NCI-H1930 (cell line): ENCODE measurements at places on chromosomes 16 and 17.

DNA sequence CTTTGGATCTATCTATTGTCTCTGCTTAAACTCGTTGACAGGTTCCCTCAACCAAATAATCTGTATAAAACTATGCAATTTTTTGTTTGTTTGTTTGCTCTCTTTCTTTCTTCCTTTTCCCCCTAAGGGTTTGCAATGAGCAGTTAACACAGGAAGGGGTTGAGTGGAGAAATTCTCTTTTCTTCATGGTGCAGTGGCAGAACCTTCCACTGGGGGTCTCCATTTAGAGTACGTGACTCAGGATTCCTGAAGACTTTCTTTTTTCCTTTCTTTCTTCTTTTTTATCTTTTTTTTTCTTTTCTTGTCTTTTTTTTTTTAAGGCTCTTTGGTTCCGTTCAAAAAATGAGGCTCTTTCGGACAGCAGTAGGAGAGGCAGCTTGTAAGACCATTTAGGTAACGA is 19.5 kb upstream of the RBFOX1 start:
- no peak for DNase-seq

- no peak for DNase-seq
Measured at GRCh38 chr16:75114179-75114945, 2.2 kb downstream of the LDHD start.

DNA sequence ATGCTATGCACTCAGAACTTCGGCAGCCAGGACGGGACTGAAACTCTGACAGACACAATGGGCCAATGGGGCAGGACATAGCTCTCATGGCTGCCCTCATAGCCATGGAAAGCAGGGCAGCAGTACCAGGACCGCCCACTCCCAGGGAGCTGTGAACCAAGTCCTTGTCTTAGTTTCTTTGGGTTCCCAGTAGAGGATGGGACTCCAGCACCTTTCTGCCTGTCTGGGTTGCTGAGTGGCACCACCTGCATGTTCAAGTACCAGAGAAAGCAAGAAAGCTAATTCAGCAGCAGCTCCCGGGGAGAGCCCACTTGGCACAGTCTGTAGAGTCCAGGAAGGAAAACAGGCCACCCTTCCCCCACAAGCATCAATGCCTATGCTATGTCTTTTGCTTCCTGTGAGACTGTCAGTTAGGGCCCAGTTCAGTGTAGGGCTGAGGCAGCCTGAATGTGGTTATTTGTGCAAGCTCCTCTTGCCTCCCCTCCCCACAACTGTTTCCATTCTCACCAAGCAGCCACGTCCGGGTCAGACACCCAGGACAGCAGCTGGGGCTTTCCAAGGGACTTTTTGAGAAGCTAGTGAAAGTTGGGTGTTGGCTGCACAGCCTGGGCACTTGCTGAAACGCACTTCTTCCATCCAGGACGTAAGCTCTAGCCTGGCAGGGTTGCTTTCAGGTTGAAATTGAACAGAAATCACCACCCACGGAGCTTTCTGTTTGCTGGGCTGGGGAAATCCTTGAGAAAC is 7.8 kb downstream of the SUPT4H1 start:
- no peak for DNase-seq

DNA sequence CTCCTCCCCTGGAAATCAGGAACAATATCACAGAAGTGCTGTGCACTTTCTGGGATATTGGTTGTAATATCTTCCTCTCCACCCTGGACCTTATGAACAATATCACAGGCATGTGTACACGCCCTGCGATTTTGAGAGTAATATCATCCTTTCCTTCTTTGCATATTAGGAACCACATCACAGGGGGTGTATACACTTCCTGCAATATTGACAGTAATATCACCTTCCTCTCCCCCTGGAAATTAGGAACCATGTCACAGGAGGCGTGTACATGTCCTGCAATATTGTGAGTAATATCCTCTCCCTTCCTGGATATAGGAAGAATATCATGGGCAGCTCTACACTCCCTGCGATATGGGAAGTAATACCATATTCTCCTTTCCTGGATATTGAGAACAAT is 14.2 kb upstream of the TEKT5 start:
- DNase-seq, result no peak

DNA sequence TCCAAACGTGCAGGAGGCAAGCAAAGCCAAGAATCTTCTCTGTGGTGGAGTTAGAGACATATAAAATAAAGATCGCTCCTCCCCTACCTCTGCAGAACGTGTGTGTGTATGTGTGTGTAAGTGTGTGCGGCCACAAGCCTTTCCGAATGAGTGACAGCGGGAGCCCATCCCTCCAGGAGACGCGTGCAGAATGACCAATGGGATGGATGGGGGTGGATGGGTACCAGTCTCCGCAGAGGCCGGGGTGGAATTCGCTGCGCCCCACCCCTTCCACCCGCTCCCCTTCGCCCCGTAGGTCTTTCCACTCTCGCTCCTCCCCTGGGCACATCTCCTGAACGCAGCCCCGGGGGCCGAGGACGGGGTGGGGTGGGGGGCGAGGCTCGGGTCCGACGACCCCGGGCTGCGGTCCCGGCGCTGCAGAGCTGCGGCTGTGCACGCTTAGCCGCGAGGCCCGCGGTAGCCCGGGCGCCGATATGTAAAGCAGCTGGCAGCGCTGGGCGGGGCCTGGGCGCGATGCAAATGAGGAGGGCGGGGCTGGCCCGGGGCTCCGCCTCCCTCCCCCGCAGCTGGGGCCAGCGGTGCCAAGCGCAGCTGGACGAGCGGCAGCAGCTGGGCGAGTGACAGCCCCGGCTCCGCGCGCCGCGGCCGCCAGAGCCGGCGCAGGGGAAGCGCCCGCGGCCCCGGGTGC is at the start of gene PRKCB:
TSS of gene PRKCB (plus strand) at position 594 of the 688 bp plus-strand sequence.
- DNase-seq, result peak; percentile 67

- DNase-seq, result no peak
Measured at GRCh38 chr17:76644995-76645394, 1.4 kb upstream of the ST6GALNAC1 start.

GRCh38 chr17:21286066-21286770 is 1.7 kb downstream of the MAP2K3 start:
- no peak for DNase-seq

- DNase-seq, result no peak
Measured at GRCh38 chr17:77802811-77803220, 155.7 kb upstream of the TNRC6C start.

GRCh38 chr16:71201054-71201453 is 29.5 kb downstream of the HYDIN start:
- no peak for DNase-seq

- no peak for DNase-seq
Measured at GRCh38 chr16:66758086-66758485, 6.7 kb upstream of the DYNC1LI2 start.

- no peak for DNase-seq
Measured at GRCh38 chr16:13099822-13100221, 198.4 kb downstream of the SHISA9 start.

DNA sequence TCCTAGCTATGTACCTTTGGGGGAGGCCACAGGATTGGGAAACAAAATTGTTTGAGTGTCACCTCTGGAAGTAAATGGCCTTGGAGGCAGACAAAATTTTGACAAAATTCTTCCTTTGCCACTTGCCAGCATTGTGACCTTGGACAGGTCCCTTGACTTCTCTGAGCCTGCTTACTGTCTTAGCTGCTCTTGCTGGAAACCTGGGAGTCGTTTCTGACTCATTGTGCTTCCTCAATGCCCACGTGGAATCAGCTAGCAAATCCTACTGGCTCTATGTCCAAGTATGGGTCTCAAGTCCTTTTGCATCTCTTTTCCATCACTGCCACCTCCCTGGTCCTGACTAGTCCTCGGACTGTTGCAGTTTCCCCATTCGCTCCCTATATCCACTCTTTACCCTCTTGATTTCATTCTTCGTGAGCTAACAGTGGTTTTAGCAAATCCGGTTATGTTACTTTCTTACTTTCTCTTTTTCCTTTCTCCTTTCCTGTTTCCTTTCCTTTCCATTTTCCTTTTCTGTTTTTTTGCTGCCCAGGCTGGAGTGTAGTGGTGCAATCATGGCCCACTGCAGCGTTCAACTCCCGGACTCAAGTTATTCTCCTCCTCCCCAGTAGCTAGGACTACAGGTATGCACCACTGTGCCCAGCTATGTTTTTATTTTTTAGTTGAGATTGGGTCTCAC is 68.1 kb upstream of the LGALS9 start:
- DNase-seq, result no peak

DNA sequence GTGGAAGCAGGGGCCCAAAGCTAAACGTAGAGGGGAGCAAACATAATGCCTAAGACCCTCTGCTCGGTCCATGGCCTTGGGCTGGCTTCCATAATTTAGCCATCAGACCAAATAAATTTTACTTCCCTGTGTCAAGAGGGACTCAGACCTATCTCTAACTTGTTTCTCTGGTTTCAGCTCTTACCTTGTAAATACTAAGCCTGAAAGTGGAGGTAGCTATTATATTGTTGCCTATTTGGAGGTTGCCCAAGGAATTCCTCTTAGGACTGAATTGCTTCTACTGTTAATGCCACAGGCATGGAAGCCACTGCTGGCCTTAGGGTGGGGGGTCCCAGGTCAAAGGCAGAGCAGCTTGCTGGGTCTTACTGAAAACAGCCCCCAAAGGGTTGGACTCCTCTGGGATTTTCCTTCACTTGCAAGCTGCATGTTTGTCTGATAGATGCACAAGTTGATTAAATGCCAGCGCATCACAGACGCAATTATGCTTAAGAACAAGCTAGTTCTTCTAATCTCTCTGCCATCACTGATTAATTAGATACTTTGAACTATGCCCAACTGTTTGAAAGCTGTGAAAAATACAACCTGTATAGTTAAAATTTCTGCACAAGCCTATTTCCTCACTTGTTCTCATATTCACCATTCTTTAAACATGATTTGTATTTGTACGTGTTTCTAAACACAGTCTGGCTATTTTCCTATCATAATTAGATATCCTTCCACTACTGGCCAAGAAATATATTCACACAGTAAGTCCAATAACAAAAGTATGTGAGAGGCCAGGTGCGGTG is 67.9 kb upstream of the HAS3 start:
- DNase-seq, result no peak

GRCh38 chr16:80874925-80875324 is 70.5 kb upstream of the CDYL2 start:
- no peak for DNase-seq

GRCh38 chr17:78168903-78169793 is 767 bp downstream of the SYNGR2 start:
- DNase-seq, result no peak

- no peak for DNase-seq
Measured at GRCh38 chr17:4154201-4154600, 11.2 kb downstream of the CYB5D2 start.

GRCh38 chr16:70685938-70686375 is at the start of gene MTSS2:
Gene MTSS2, minus strand, starts transcription at chr16:70686053. Its CDS starts 262 bp downstream, at chr16:70685791.
- peak; percentile 71 for DNase-seq

DNA sequence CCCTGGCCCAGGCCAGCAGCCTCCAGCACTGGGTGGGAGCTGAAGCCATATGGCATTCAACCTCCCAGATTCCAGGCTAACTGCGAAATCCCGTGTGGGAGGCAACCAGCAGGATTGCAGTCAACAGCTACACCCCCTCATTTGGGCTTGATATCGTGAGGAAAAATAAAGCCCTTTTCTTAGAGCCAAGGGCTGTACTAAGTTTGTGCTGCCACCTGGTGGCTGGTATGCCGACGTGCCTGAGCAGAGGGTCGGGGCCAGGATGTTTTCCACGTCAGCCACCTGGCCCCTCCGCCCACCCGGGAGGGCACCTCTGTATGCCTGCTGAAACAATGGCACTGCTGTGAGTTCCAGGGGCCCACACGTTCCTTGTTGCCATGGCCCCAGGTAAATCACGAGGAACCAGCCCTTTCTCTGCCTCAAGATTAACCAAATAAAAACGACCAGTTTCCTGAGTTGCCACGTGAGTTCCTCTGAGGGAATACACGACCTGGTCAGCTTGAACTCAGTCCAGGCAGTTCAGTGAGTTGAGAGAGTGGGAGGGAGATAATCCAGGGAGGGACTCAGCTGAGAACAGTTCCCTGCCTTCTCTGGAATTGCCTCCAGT is 9.0 kb downstream of the TMEM98 start:
- no peak for DNase-seq

GRCh38 chr16:8543258-8543657 is 47.1 kb downstream of the TMEM114 start:
- DNase-seq, result no peak
